ENCODE measurements at places on chromosomes 7 and 10.
A peak's percentile ranks its signal among the peaks of the same experiment; 100 is the strongest.

DNA sequence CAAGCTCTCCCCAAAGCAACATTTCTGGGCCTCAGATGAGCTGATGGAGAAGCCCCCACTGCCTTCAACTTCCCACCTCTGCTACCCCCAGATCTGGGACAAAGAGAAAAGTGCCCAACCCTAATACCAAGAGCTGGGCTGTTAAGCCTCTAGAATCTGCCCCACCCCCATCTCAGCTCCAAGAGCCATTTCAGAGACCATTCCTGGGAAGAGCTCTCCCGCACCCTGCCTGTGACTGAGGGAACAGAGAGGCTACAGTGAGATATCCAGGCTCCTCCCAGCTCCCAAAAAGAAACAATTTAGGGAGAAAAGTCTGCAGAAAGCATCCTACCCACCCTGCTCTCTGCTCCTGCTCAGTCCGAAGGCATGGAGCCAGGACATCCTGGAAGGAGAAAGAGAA lies 2.5 kb upstream of the KCNH2 start:
- no peak for DNase-seq

DNA sequence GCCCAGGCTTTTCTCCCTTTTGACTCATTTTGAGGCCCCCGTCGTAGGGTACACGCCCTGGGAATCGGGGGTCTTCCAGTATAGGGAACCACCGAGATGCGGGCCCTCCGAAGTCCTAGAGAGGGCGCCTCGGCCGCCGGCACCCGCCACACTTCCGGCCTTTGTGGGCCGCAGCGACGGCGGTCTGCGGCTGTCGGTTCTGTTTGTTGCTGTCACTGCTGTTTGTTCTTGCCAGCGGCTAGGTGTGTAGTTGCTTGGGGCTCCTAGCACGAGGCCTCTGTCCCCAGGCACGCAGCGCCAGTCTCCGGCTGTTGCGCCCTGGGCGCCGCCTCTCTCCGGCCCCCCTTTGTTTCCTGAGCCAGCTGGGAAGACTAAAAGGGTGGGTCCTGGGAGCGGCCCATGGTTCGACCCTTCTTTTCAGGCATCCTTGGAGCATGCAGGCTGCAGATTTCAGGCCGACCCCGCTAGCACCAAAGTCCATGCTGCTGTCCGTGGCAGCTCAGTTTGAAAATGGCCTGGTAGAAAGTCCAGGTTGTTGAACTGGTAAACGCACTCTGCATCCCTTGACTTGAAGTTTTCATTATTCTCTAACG lies 17.8 kb upstream of the ZKSCAN1 start:
- peak; percentile 18 for DNase-seq

DNA sequence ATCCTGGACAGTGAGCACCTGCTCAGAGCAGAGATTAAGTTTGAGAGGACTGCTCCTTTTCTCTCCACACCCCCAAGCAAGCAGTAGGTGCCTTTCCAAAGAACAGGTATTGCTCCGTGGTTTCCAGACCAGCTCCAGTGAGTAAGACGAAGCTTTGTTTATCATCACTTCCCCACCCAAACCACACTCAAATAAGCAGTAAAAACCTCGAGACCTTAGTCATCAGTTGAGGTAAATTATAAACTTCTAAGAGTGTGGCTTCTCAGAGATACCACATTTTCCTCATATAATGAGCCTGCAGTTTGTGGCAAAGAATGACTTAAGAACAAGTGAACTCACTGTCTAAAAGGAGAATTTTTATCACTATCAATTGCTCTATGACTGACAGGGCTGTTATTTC lies 50.0 kb upstream of the GRB10 start:
- no peak for DNase-seq

DNA sequence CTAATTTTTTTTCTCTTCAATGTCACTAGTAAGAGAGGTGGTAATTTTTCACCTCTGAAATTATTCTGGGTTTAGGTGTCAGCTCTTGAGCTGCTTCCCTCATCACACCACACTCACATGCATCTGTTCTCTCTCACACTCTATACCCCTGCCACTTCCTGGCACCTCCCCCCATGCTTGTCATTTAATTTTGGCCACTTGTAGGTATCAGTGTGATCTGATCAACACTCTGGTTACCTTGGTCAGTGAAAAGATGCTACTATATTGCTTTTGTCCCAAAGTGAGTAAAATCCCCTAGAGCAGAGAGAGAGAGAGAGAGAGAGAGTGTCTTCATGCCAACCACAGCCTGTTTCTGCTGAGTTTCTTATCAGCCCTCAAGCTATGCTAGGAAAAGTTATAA lies 42.5 kb downstream of the STK17A start:
- DNase-seq: no peak

- DNase-seq: no peak
These were observed 52.2 kb downstream of the SND1 start for GRCh38 chr7:127704211-127704610.

GRCh38 chr10:100567826-100568225 lies 32.1 kb downstream of the HIF1AN start:
- no peak for DNase-seq

DNA sequence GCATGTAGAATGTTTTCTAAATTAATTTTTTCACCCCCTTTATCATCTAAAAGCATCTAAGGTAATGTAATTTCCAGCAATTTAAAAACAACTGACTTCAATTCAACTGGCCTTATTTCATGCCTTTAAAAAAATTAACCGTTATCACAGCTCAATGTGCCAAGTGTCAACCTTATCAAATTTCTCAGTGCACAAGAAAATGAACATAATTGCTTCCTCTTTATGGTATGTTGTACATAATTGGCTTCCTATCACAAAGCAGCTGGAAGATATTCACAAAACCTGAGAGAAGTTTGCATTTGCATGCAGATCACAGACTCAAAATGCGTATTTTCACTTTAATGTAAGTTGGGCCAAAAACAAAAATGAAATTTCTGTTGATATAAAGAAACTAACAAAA lies 966.4 kb downstream of the GRM8 start:
- DNase-seq: no peak

- DNase-seq: no peak
These were observed 45.4 kb downstream of the DOCK4 start for GRCh38 chr7:112160771-112161150.

- DNase-seq: no peak
These were observed 482.3 kb downstream of the SORCS1 start for GRCh38 chr10:106682175-106682574.

GRCh38 chr7:17524746-17525145 lies 226.3 kb downstream of the AHR start:
- DNase-seq: no peak

- DNase-seq: peak; percentile 63
These were observed at the start of gene VOPP1 for GRCh38 chr7:55572378-55573233. VOPP1 (minus strand) TSS chr7:55572502; CDS start chr7:55572324, 178 bp downstream.

DNA sequence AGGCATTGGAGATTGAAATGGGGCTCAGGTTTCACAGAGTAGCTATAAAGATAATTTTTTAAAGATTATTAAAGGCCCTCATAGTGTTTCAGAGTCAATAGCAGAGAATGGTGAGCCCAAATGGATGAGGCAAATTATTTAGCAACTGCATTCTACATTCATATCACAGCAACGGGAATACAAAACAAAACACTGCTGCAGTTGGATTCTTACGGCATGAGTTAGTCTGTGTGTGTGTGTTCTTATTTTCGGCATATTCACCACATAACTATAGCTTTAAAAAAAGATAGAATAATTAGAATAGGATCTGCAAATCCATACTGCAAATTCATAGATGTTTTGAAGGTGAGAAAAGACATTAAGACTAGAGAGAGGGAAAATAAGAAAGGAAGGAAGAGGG lies 66.0 kb downstream of the SUGCT start:
- DNase-seq: no peak

DNA sequence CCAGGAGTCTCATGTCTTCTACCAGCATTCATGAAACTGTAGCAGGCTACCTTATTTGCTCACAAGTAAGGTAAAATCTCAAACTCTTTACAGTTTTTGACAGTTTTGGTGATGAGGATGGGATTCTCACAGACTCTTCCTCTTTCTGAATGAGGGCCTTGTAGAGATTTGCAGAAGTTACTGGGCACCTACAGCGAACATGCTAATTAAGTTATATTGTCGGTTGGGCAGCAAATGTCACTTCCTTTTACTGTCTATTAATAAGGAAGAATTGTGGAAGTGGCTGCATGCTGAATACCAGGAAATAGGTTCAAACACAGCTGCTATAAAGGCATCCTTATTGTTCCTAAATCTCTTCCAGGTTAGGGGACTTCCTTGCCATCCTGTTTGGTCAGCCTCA lies 189.6 kb downstream of the DNAJC1 start:
- DNase-seq: peak; percentile 36

- no peak for DNase-seq
These were observed 751 bp downstream of the PAX2 start for GRCh38 chr10:100745882-100746783.

DNA sequence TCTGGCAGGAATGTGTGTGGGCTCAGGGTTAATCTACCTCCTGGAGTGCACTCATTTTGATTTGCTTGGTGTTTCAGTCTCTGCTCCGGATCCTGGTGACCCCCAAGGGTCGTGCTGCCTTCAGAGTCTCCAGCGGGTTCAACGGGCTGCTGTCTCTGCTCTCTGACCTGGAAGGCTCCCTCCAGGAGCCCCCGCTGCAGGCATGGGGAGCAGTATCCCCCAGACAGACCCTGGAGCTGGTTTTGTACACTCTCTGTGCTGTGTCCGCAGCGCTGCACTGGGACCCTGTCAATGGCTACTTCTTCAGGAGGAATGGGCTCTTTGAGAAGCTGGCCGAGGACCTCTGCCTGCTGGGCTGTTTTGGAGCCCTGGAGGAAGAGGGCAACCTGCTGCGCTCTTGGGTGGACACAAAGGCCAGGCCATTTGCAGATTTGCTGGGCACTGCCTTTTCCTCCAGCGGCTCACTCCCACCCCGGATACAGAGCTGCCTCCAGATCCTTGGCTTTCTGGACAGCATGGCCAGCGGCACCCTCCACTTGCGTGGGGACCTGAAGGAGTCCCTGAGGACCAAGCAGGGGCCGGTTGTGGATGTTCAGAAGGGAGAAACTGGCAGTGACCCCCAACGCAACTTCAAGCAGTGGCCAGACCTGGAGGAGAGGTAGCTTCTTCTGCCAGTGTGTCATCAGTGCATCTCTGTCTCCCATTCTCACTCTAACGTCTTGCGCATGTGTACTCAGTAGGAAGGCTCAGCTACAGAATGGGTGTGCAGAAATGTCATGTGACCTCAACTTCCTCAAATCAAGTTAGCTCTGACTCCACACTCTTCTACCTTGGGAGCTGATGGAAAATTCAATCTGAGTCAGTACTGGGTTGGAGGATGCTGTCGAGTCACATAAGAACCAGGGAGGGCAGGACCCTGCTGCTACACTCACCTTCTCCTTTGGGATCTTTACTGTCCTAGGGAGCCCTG lies 58.5 kb downstream of the WDFY4 start:
- peak; percentile 59 for DNase-seq

GRCh38 chr7:156475666-156476065 lies 164.9 kb upstream of the RNF32 start:
- no peak for DNase-seq

DNA sequence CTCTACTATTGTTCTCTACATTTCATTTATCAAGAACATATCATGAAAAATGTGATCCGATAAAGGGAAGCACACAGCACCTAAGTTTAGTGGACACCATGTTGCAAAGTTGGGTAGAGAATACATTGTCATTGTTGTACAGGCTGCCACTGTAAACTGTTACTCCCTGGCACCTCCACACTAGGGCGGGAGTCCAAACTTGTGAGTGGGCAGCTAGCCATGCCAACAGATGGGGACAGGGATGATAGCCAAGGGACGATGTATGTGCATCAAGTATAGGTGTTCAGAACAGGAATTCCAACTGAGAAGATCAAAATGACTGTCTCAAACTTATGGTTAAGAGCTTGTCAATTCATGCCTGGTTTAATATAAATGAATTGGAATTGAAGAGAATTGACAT lies 31.1 kb upstream of the COMMD3 start:
- DNase-seq: no peak

- DNase-seq: peak; percentile 50
These were observed 5.5 kb upstream of the VGF start for GRCh38 chr7:101170617-101171441.

DNA sequence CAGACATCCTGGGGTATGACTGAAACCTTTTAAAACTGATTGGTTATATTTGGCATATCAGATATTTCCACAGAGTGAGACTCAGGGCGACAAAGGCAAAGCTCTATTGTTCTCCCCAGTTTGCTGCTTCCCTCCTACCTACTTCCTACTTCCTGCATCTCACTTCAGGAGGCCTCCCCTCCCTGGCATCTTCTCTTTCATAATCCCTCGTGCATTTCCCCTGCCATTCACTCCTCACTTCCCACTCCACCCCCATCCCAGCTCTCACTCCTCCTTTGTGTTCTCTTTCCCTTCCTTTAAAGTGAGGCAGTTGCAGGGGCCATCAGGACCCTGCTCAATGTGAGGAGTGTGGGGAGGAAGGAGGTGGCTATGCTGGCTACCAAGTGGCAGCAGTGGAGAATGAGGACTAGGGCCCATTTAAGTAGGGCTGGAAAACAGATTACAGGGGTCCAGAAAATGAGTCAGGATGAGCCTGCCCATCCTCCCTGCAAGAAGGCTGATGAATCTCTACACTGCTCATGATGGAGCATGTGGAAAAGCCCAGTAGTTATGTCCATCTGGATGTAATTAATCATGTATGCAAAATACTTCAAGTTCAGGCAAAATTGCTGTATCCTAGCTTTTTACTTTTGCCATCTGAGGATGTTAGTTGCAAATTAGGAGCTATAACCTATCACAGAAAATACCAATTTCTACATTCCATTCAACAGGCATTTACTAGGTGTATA lies 311.8 kb upstream of the IMMP2L start:
- peak; percentile 7 for DNase-seq

- DNase-seq: no peak
These were observed 174.2 kb upstream of the ZNF32 start for GRCh38 chr10:43822631-43823580.

DNA sequence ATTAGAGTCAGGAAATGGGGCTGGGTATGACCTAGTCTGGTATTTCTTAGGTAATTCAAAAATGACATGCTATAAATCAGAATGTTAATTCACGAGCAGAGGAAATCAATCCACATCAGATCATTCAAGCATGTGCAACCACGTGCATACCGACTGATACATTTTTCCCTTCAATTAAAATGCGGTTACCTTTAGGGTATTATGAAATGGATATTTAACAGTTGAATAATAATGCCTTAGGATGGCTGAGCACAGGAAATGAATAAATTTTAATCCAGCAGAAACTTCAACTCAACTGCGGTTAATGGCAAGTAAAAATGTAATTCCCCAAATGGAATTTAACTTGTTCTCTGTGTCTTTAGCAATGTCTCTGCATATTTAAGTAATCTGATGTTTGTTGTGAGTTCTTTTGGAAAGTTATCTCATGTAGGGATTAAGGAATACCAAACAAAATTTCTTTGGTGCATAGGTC lies 9.2 kb downstream of the CPA2 start:
- DNase-seq: no peak

- DNase-seq: no peak
These were observed 49.6 kb upstream of the PDE1C start for GRCh38 chr7:32119790-32120196.
